ENCODE measurements at places on chromosomes 7 and 10. TPM values are rescaled to one million over a fixed set of nuclear protein-coding genes. Genes with fewer than 3 reads are reported as not detected.

The ABCC2 gene
- 1.6 TPM for total RNA-seq

DNA sequence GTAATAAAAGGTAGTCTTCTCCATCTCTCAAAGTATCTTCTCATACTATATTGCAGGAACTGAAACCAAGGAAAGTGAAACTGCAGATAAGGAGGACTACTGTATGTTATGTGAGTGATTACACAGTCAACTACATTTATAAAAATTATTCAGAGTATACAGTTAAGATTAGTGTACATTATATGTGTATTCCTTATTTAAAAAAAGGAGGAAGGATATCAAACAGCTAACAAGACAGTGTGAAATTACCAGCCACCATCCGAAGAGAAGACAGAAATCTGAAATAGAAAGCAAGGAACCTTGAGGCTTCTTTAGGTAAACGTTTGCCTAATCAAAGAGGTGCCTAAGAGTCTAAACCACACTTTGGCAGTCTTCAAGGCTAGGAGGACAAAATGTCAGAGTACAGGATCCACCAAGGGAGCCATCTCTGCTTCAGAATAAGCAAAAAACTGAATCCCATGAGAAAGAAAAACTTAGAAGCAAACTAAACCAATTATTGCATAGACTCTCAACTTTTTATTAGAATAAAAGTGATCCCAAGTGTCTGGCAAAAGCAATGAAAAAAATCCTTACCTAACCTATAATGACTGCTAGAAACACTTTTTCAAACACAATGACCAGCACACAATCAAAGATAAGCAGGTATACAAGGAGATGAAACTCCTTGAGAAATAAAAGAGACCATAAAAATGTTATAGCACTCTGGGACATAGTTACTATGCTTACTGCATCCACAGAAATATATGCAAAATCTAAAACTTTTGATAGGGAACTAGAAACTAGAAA is 6.4 kb downstream of the USP6NL start:
- peaks cover 67% of the 10 kb centered on the region for H3K4me1 ChIP-seq
- no peak for DNase-seq
- H3K27me3 ChIP-seq, result no peaks in the 10 kb centered on the region
- H3K36me3 ChIP-seq, result no peaks in the 10 kb centered on the region
- H3K27ac ChIP-seq, result no peak overlapping the region
- peak overlapping the region; percentile 9 for H3K4me3 ChIP-seq

DNA sequence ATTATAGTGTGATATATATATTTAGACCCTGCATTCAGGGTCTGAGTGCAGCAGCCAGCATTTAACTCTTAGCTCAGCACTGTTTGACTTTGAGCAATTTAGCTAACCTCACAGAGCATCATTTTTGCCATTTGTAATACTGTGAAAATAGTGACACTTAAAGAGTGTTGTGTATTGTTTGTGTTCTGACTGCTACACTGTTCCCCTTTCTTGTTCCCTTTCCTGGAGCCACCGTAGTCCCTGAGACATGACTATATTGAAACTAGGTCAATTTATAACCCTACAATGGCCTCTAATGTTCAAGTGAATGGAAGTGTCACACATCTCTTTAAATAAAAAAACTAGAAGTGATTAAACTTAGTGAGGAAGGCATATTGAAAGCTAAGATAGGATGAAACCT is 20.3 kb upstream of the CD36 start:
- no peaks in the 10 kb centered on the region for H3K27me3 ChIP-seq
- no peak overlapping the region for H3K4me3 ChIP-seq

DNA sequence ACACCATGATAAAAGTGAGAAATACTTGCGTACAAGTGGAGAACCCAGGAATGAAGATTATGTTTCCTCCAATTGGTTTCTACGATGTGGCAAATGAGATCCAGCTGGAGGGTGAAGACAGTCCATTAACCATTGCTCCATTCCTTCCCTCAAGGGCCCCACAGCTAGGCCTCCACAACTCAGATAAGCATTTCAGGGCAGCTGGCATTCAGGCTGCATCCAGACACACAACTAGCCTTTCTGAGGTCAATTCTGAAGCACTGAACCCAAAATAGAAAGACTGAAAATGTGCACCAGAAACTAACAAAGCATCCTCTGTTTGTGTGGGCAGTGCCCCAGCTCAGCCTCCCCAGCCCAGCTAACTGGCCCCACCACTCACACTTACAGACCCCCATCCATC is 94.8 kb downstream of the GSAP start:
- no peak for DNase-seq
- H3K27ac ChIP-seq, result no peak overlapping the region
- peaks cover 29% of the 10 kb centered on the region for H3K36me3 ChIP-seq
- peaks cover 6% of the 10 kb centered on the region for H3K4me1 ChIP-seq
- H3K27me3 ChIP-seq, result no peaks in the 10 kb centered on the region
- H3K4me3 ChIP-seq, result no peak overlapping the region

The OR2A1 gene
- total RNA-seq, result not detected

The STEAP4 gene
- total RNA-seq, result not detected

- peaks cover 79% of the 10 kb centered on the region for H3K27me3 ChIP-seq
- H3K27ac ChIP-seq, result no peak within 1 kb of the TSS
- peak within 1 kb of the TSS; percentile 35 for H3K4me3 ChIP-seq
- H3K36me3 ChIP-seq, result no peaks in the 10 kb centered on the region
Measured at GRCh38 chr7:27151931-27152815, at the start of gene HOXA3. TSS of gene HOXA3 (minus strand) at chr7:27152583. CDS start at chr7:27110640, 41,943 bp downstream.

The BAIAP2L1 gene
- total RNA-seq, result 3.0 TPM

The VIPR2 gene
- 0.50 TPM for total RNA-seq
